ENCODE measurements at places on chromosomes 16 and 17. TPM values are rescaled to one million over a fixed set of nuclear protein-coding genes. Genes with fewer than 3 reads are reported as not detected.
A peak's percentile ranks its signal among the peaks of the same experiment; 100 is the strongest.

DNA sequence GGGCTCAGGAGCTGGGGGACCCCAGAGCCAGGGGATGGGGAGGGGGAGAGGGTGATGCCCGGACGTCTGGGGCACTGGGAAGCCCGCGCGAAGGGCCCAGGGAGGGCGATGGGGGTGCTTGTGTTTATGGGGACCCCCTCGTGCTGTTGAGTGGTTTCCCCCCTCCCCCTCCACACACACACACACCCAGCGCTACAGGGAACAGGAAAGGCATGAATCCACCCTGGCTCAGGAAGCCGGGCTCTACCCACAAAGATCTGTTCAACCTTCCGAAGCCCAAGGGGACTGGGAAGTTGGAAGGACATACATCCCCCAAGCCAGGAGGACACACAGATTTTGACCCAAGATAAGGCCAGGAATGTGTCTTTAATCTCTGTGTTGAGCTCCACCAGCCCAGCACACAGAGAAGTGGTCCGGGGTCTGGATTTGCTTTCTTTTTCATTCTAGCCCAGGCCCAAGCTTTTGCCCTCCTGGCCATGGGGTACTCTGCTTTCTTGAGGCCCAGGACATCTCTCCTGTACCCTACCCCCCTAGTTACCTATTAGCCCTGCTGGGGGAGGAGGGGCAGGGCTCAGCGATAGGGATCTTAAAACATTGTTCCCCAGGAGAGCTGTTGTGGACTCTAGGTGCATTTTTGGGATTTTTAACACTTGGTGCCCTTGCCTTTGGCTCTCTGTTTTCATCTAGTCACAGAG is 1.2 kb downstream of the UBALD2 start:
- DNase-seq: no peak

- peak; percentile 99 for DNase-seq
Observed at GRCh38 chr16:4944333-4945281, 7.7 kb upstream of the PPL start.

Gene GPRC5B
- total RNA-seq: 0.76 TPM

Gene NPB
- total RNA-seq: 0.56 TPM

DNA sequence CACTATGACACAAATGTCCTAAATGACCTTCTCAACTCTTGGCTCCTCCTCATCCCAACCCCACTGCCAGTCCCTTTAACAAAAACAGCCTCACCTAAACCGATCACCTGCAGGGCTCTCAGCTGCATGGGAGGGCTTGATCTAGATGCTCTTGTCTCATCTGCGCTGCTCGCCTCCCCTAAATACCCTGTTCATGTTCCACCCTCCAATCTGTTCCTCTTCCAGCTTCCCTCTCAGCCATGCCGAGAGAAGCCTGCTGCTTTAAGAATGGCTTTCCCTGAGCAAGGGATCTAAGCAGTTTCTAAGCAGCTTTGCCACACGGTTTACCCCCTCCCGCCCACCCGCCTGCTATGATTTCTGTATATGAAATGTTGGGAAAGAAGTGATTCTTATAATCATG is 23.7 kb downstream of the PIPOX start:
- no peak for DNase-seq

Measured in osteocyte (in vitro differentiated cells).